ENCODE measurements at places on chromosomes 3 and 15.

GRCh38 chr3:151393146-151393830, 8.7 kb upstream of the P2RY12 start:
- no peak for ATAC-seq

- no peak for ATAC-seq
These were observed 219.1 kb downstream of the ZNF385D start for GRCh38 chr3:21531909-21532308.

- ATAC-seq: no peak
These were observed 83.3 kb downstream of the SCN11A start for GRCh38 chr3:38968403-38968802.

DNA sequence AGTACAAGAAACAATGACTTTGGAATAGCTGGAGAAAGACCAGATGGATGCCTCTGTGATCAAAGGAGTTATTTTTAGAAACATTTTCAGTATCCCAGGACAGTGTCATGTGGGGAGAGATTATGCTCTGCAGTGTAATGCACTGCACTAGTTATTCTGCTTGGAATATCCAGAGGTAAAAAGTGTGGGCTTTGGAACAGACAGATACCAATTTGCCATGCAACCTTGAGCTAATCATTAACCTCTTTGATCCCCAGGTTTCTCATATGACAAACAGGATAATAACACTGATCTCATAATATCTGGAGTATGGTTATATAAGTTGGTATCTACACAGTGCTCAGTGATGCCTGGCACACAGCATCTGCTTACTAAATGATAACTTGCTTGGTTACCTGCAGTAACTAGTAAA, 12.2 kb upstream of the SLC7A14 start:
- ATAC-seq: no peak

DNA sequence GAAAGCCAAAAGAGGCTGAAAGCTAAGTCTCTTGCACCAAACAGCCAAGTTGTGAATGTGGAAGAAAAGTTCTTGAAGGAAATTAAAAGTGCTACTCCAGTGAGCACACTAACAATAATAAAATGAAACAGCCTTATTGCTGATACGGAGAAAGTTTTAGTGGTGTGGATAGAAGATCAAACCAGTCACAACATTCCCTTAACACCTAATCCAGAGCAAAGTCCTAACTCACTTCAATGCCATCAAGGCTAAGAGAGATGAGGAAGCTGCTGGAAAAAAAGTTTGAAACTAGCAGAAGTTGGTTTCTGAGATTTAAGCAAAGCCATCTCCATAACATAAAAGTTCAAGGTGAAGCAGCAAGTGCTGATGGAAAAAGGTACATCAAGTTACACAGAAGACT, 288.8 kb upstream of the RARB start:
- ATAC-seq: no peak

DNA sequence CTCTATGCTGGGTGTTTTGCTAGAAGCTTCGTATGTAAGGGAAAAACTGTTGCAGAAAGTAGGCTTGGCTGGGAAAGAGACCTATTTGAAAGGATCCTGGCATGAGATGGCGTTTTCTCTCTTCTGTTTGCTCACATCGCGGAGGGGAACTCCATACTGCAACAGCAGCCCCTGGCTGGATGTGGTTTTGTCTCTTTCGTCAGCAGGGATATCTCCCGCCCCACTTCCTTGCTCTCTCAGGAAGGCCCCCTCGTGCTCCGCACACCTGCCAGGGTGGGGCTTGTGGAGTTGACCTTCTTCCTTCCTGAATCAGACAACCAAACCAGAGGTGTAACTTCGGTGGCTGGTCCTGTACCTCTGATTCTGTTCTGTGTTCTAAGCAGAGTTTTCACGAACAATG, 26.4 kb upstream of the MYZAP start:
- ATAC-seq: peak; percentile 48

DNA sequence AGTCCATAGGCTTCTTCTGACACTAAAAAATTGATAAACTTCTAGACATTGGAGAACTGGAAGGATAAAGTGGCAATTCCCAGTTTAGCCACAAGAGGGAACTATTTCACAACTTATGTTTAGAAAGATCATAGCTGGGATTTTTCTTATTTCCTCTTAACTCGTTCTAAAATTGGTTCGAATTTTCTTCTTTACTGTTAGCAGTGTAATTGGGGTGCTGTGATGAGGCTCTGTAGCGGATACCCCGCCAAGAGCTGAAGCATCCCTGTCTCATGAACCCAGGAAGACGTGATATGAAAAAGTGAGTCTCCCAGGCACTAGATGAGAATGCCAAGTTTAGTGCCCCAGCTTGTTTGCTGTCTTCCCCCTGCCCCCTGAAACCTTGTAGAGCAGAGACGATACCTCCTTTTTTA, 85.1 kb downstream of the PDCD6IP start:
- no peak for ATAC-seq

- peak; percentile 58 for ATAC-seq
These were observed 678 bp downstream of the DOCK3 start for GRCh38 chr3:50675179-50676030.

DNA sequence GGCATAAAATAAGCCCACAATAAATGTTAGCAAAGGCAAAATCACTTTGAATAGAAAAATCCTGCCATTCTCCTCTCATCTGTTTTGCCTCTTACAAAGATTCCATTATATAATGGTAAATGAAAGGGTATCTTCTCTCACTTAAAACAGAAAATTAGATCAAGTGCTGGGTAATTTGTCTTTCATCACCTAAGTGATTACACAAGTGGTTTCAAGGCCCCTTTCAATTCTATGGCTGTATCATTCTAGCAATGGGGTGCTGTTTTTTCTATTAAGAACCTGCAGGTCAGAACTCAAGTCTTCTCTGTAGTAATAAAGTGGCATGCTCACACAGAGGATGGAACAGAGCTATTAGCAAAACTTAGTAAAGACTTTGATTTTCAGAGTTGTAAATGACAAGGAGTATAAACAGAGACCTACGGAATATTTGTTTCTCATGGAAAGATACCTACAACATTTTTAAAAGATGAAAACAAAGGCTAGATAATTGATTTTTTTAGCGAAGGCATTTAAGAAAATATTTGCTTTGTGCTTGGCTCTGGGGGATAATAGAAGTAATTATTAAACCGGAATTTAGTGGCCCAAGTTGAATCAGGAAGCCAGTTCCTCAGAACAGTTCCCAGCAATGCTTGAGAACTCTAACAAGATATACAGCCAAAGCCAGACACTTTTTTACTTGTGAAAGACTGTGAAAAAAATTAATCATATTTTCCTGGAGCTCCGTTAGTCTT, 137.4 kb downstream of the CMSS1 start:
- ATAC-seq: no peak

DNA sequence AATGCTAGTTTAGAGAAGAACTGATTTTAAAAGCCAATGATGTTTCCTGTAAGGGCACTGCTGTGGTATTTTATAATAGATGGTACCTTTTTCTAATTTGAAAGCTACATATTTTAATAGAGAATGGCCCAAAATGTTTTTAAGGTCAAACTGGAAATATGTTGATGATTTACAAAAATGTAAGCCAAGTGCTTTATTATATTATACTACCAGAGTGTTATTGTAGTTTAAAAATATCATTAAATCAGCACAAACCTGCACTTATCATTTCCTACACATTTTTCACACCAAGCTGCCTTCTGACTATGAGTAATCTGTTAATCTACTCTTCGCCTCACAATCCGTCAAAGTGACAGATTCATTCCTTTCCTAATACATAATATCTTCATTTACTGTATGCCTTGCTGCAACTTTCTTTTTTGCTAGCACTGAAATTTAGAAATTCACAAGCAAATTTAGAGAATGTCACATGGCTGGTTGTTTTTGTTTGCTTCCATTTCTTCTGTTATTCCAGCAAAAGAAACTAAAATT, 126.4 kb upstream of the FAM3D start:
- no peak for ATAC-seq

- peak; percentile 10 for ATAC-seq
These were observed 62.2 kb upstream of the CTSH start for GRCh38 chr15:79007066-79007465.

GRCh38 chr3:112858410-112859069, 11.9 kb upstream of the CD200R1L start:
- ATAC-seq: peak; percentile 90

- ATAC-seq: no peak
These were observed 30.4 kb downstream of the PTH1R start for GRCh38 chr3:46907960-46908293.

DNA sequence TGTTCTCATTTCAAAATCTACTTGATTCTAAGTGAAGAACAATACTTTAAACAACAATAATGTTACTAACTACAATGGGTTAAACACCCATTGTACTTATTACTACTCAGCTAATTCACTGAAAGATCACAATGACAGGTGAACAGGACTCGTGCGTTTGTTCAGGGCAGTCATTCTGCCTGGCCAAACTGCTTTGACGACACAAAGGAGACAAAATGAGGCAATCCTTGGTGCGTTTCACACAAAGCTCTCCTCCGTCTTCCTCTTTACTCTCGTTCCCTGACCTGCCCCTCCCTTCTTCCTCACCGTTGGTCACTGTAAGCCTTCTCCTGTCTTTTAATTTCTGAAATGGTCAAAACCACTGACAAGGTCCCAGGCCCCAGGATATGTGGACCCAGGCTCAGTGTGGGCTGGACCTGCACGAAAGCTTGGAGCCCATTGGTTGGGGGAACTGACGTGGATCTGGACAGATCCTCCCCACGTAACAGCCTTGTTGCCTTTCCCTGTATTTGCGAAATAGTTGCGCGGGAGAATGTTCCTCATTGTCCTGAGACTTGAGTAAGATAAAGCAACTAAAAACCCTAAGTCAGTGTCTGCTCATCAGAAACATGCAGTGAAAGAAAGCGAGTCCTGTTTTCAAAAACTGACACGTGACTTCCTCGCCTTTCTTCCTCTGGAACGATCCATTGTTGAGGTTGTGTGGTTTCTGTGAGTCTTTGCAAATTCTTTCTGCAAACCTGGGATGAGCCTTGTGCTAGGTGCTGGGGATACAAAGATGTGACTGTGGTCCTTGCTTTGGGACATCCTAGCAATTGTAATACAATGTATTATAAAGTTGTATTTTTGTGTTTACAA, 147.1 kb upstream of the RGMA start:
- no peak for ATAC-seq

DNA sequence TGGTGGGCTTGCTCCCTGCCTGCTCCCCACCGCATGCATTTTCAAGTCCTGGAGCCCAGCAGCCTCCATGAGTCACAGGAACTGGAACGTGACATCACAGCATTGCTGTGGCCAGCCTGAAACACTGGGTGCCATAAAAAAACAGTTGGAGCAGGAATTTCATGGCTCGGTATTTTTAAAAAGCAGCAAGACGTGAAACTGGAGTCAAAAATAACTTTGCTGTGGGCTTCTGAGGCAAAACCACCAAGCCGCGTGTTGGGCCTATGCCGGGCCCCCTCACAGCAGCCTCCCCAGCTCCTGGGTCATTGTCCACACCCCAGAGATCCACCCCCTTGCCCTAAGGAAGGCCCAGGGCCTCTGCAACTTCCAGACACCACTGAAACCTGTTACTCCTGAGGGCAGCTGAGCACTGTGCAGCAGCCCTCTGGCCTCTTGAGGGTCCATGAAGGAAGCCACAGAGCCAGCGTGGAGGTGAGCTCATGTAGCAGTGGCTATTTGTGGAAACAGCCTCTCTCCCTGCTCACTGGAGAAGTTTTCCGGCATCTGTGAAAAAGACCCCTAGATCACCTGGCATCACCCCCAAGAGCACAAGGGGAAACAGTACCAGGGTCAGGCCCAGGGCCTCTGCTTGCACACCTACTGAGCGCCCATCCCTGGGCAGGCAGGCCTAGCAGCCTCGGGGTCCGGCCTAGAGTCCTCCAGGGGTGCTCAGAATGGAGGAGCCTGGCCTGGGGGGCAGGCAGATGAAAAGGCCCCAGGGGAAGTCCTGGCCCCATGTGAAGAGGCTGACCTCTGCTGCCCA, 34.0 kb upstream of the DUSP7 start:
- ATAC-seq: no peak

GRCh38 chr3:117439812-117440211, 730.2 kb downstream of the TUSC7 start:
- no peak for ATAC-seq

DNA sequence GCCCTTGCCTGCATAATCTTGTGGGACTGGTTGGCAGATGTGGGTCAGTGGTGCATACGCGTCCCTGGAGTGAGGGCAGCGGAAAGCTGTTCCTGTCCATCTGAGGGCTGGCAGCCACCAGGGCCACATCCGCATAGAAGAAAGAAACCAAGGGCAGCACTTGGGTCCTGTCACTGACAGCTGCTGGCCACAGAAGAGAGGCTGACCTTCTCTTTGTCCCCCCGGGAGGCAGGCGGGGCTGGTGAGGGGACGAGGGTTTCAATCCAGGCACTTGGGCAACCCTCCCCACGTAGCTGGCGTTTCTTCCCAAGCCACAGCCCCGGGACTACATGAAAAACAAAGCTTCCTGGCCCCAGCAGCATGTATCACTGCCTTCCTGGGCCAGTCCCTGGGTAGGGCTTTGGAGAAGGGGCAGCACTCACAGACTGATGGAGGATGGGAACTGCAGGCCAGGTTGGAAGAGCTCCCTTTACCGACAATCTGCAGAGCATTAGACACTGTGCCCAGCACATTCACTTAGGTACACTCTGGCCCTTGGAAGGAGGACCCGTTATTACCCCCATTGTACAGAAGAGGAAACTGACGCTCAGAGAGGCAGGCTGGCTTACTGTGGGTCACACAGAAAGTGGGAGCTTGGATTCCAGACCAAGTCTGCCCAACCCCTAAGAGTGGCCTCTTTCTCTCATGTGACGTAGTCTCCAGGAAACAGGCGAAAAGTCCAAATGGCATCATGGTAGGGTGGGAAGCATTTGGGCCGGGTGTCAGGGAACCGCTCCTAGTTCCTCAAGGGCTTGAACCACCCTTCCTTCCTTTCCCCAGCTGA, 78.8 kb upstream of the SLC6A6 start:
- no peak for ATAC-seq

- ATAC-seq: no peak
These were observed 21.3 kb downstream of the TM4SF1 start for GRCh38 chr3:149356044-149356592.

DNA sequence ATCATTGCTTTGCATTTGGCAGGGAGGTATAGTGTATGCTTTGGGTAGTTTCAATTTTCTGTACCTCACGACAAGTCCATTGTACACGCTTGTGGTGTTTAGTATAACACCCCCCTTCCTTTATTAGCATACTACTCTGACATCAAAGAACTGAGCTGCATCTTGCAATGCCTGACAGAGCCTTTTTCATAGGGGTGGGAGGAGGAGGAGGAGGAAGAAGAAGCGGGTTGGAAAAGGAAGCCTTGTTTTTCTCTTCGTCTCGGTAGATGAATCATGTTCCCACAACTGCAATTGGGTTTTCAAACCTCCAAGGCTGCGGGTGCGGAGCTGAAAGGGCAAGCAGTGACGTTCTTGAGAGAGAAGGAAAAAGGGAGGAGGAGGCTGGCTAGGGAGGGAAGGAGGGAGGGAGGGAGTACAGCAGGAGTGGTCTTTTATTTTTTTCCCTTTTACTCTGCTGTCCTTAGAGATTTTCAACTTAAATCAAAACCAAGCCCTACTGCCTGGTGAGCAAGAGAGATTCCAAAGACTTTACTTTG, 175.7 kb downstream of the KLHL25 start:
- ATAC-seq: peak; percentile 69

GRCh38 chr15:59933607-59934006, 70.5 kb upstream of the FOXB1 start:
- ATAC-seq: no peak

GRCh38 chr3:161217496-161217895, 3.6 kb upstream of the NMD3 start:
- no peak for ATAC-seq

- no peak for ATAC-seq
These were observed 1.5 kb downstream of the RETNLB start for GRCh38 chr3:108755686-108756085.

All from stimulated activated memory B cell treated with anti-CD40 and anti-IgM and Interleukin-4, amounts not matched to agents 10 μg/mL and 1 μg/mL and 100 μg/mL, for 72 hours (primary cell).